Common myeloid progenitor, CD34-positive (primary cell): ENCODE measurements at places on chromosomes 7 and 10.

- DNase-seq, result no peak
Observed at GRCh38 chr10:86068231-86069054, 298.2 kb downstream of the GRID1 start.

GRCh38 chr10:76905251-76905650 lies 732.4 kb downstream of the KCNMA1 start:
- no peak for DNase-seq

- no peak for DNase-seq
Observed at GRCh38 chr7:36620166-36620708, 104.1 kb downstream of the AOAH start.

DNA sequence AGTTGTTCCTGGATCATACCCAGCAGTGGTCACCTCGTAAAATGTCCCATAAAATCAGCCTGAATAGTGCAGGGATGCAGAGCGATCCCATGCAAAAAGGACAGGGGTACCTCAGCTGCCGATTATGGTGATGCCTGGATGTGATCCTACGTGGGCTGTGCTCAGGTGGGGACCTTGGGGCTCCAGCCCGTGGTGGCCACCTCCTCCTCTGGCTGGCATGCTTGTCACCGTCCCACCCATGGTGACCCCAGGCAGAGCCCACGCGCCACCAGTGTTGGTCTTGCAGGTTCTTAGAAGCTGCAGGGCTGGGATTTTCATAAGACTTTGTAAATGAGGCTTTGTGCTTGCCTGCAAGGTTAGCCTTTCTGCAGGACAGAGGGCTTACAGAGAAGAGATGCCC lies 97.2 kb downstream of the GLRX3 start:
- DNase-seq, result no peak

- peak; percentile 80 for DNase-seq
Observed at GRCh38 chr7:106313966-106314365, 29.2 kb upstream of the NAMPT start.

DNA sequence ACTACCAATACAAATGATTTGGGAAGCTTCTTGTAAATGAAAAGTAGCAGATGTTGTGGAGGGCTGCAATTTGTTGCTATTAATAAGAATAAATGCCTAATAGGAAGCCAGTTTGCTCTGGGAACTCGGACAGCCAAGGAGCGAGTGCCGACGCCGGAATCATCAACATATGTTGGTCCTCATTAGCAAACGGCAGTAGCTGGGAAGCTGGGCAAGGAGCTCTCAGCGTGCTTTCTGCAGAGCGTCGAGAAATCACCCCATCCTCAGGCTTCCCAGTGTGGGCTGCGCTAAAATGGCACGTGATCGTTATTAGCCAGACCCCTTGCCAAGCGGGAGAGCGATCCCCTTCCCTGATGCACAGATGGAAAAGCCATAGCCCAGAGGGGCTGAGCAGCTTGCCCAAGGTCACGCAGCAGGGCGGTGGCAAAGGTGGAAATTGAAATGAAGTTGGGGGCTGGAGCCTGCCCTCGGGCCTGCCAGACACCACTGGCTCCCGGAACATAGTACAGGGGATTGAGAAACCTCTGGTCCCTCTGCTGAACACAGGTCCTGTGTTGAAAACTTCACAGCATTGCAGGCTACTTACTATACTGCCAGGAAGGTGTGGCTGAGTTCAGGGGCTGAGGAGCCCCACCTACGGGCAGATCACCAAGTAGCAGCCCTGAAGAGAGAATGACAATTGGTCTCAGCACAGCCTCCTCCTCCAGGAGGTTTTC lies 326.9 kb downstream of the PLXNA4 start:
- DNase-seq, result no peak

DNA sequence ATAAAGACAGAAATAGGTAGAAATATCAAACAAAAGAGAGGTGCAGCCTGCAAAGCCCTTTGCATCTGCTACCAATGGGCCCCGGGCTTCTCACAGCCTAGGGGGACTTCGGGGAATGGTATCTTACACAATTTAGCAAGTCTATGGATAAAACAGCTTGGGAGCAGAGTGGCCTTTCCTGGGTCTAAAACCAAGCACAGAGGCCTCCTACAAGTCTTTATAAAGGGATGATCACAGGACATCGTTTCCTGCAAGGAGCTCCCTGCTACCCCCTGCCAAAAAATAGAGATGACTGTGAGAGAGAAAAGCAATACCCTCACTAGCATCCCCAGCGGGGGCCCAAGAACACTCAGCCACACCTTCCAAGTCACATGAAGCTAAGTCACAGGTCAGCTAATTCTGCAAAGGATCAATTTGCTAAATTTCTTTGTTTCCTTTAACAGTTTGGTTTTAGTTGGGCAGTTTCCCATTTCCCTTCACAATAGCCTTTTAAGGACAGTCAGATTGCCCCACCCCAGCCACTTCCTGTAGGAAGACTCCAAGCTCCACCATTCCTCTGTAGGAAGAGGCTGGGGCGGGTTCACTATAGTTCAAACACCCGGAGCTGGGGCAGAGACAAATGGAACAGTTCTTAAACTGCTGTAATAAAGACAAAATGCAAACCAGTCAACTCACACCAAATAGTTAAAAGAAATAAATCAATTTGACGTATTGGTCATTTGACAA lies 105.5 kb downstream of the SLIT1 start:
- no peak for DNase-seq

- DNase-seq, result no peak
Observed at GRCh38 chr10:89465196-89465595, 50.8 kb downstream of the IFIT5 start.

- no peak for DNase-seq
Observed at GRCh38 chr10:1308962-1309616, 252.9 kb downstream of the WDR37 start.

DNA sequence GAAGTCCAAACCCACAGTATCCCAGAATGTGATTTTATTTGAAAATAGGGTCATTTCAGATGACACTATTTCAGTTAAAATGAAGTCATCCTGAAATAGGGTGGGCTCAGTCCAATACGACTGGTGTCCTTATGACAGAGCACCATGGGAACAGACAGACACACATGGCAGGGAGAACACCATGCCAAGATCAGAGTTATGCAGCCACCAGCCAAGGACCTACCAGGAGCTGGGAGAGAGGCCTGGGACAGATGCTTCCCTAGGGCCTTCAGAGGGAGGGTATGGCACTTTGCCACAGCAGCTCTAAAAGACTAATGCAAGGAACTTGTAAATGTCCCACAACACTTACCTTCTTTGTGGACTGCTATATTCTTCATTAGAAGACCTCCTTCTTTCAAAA lies 226.5 kb downstream of the NEBL start:
- no peak for DNase-seq

GRCh38 chr10:36171953-36172940 lies 530.2 kb upstream of the FZD8 start:
- DNase-seq, result peak; percentile 2

DNA sequence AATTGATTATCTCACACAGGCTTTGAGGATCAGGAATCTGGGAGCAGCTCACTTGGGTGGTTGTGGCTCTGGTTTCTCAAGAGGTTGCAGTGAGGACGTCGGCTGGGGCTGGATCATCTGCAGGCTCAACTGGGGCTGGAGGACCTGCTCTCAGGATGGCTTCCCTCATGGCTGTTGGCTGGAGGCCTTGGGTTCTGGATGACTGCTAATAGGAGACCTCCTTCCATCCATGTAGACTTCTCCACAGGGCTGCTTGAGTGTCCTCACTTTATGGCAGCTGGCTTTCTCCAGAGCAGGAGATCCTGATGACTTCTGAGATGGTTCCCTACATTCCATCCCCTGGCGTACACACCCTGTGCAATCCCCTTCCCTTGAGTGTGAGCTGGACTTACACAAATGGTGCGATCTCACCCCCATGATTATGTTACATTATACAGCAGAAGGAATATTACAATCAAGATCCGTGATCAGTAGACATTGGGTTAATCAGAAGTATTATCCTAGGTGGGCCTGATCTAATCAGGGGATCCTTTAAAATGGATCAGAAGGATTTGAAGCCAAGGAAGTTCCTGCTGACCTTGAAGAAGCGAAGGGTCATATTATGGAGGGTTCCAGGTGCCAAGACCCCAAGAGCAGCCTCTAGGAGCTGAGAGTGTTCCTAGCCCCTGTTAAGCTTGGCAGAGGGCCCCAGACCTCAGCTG lies 122.2 kb downstream of the CXCL12 start:
- DNase-seq, result no peak

DNA sequence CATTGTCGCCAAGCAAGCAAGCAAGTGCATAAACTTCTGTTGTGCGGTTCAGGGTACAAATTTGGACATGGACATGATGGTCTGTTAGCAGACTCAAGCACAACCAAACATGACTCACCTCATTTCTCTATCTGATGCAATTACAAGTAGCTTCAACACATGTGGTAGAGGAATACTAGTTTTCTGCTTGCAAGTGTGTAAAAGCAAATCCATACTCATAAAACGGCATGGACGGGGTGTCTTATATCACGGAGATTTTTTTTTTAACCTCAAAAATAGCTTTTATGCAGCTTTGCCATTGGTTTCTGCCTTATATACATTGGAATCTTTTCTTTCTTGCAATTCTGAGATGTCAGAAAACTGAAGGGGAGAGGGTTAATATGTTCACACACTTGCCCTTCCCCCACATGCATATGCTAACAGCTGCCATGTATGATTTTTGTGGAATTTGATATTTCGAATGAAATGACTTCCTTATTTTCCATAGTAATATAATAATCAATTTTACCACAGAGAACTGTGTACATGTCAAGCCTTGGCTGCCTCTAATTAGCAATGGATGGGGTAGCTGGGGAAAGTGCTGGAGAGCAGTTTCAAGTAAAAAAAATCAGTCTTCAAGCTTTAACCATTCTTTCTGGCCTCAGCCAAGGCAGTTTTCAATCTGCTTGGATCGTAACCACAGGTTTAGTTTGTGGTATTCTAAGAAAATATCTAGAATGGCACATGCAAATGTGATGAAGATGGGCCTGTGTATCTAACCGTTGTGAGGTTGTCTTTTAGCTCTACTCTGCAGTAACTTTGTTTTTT lies 106.0 kb upstream of the PDCD4 start:
- peak; percentile 6 for DNase-seq

GRCh38 chr7:39758234-39758970 lies 135.0 kb downstream of the RALA start:
- DNase-seq, result no peak
